ENCODE measurements at places on chromosomes 16 and 17. TPM values are rescaled to one million over a fixed set of nuclear protein-coding genes. Genes with fewer than 3 reads are reported as not detected.
A peak's percentile ranks its signal among the peaks of the same experiment; 100 is the strongest.

DNA sequence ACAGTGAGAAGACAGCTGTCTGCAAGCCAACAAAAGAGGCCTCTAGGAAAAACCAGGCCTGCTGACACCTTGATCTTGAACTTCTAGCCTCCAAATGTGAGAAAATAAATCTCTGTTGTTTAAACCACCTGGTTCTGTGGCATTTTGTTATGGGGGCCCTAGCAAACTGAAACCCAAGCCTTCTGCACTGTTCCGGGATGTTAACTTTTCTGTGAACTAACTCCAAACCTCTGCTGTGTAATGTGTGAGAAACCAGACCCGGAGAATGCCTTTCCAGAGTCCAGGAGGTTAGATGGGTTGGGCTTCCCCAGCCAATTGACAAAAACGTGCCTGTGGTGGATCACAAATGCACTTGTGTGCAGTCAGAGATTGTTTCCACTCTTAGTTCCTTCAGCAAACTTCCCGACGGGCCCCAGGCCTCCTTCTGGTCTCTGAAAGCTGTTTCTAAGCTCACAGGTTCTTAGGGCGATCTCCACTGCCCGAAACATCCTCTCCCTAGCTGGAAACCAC lies 13.6 kb upstream of the GGA2 start:
- DNase-seq, result no peak

DNA sequence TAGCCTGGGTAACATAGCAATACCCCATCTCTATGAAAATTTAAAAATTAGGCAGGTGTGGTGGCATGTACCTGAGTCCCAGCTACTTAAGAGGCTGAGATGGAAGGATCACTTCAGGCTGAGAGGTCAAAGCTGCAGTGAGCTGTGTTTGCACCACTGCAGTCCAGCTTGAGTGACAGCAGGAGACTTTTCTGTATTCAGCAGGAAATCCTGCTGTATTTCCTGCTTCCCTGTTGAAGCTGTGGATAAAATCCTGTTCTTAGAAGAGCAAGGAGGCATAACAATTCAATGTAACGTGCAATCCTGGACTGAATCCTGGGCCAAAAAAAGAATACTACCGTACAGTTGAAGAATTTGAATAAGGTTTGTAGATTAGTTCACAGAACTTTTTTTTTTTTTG lies 62.2 kb downstream of the FBXL20 start:
- no peak for DNase-seq

GRCh38 chr17:32136856-32137255 lies 5.4 kb upstream of the RHOT1 start:
- peak; percentile 31 for DNase-seq

GRCh38 chr17:32917081-32917480 lies 10.9 kb upstream of the TMEM98 start:
- no peak for DNase-seq

- no peak for DNase-seq
These were observed 19.3 kb downstream of the CD2BP2 start for GRCh38 chr16:30335598-30336474.

GRCh38 chr17:42312285-42313130 lies 24.2 kb downstream of the STAT5A start:
- DNase-seq, result peak; percentile 73

DNA sequence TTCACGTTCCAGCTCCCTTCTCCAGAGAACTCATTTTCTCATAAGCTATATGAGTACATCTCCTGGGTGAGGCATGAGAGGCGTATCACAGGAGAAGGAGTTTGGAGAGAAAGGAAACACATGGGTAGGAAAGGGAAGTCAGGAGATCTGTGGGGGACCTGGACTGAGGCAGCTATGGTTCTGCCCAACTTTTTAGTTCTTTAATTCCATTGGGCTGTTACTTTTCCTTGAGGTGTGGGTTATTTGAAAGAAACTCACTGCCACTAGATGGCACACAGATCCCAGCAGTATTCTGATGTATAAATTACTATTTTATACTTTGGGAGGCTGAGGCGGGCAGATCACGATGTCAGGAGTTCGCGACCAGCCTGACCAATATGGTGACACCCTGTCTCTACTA lies 63.6 kb downstream of the NUP93 start:
- no peak for DNase-seq

DNA sequence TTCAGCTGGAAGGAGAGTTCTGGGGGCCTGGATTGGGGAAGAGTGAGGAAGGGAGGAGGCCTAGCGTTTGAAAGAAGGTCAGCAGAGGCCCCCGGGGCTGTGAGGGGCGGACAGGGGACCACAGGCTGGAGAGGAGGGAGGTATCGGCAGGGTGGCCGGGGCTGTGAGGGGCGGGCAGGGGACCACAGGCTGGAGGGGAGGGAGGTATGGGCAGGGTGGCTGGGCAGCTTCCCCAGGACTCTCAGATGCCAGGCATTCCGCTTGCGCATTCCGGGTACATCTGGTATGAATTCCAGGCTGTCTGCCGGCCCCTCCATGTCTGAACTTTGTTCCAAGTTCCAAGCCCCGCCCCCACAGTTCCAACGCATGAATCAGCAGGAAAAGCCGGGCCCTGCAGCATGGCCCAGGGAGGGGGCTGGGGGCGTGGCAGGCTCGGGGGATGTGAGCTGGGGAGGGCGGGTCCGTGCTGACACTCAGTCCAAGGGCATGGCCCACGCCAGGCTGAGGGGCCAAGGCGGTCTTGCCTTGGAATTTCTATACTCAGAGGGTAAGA lies 4.3 kb upstream of the TLCD2 start:
- no peak for DNase-seq

- DNase-seq, result no peak
These were observed 34.2 kb upstream of the APPBP2 start for GRCh38 chr17:60559995-60560859.

GRCh38 chr17:564526-565065 lies 150.0 kb downstream of the VPS53 start:
- no peak for DNase-seq

- no peak for DNase-seq
These were observed 1.7 kb downstream of the TUBG2 start for GRCh38 chr17:42660692-42661345.

EFNB3 gene
- 0.18 TPM for total RNA-seq

RASL10B gene
- 0.38 TPM for total RNA-seq

TMEM98 gene
- total RNA-seq, result not detected

UTS2R gene
- total RNA-seq, result not detected

MT1F gene
- total RNA-seq, result 13.1 TPM

KRT39 gene
- total RNA-seq, result not detected

HOXB13 gene
- not detected for total RNA-seq

KLHL36 gene
- 96.1 TPM for total RNA-seq
